ENCODE measurements at places on chromosomes 2 and 18.

DNA sequence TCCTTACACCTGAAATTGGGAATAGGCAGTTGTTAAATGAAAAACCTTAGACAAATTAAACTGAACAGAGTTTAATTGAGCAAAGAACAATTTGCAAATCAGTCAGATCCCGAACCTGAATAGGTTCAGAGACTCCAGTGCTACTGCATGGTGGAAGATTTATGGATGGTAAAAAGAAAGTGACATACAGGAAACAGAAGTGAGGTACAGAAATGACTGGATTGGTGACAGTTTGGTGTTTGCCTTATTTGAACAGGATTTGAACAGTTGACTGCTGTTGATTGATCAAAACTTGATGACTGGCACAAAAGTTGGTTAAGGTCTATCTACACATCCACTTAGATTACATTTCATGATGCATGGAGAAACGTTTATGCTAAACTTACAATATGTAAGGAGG is 248.8 kb downstream of the HNMT start:
- no peak for DNase-seq

- no peak for DNase-seq
These were observed at the start of gene BCL11A for GRCh38 chr2:60553495-60554073. TSS of gene BCL11A (minus strand) at chr2:60553654. CDS start at chr2:60553270, 384 bp downstream.

GRCh38 chr18:73296686-73297085 is 428.9 kb upstream of the NETO1 start:
- no peak for DNase-seq

- DNase-seq = no peak
These were observed 20.8 kb downstream of the PTPN18 start for GRCh38 chr2:130376433-130377293.

DNA sequence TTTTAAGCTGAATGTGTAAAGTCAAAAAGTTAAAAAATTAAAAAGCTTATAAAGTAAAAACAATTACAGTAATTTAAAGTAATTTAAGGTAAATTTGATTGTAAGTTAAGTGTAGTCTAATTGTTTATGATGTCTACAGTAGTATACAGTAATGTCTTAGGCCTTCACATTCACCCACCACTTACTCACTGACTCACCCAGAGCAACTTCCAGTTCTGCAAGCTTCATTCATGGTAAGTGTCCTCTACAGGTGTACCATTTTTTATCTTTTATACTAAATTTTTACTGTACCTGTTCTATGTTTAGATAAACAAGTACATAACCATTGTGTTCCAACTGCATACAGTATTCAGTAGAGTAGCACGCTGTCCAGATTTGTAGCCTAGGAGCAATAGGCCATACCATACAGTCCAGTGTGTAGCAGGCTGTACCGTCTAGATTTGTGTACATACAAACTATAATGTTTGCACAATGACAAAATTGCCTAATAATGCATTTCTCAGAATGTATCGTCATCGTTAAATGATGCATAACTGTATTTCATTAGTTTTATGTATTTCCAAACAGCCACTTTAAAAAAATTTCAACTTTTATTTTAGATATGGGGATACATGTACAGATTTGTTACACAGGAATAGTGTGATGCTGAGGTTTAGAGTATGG is 319.3 kb downstream of the DYSF start:
- no peak for DNase-seq

DNA sequence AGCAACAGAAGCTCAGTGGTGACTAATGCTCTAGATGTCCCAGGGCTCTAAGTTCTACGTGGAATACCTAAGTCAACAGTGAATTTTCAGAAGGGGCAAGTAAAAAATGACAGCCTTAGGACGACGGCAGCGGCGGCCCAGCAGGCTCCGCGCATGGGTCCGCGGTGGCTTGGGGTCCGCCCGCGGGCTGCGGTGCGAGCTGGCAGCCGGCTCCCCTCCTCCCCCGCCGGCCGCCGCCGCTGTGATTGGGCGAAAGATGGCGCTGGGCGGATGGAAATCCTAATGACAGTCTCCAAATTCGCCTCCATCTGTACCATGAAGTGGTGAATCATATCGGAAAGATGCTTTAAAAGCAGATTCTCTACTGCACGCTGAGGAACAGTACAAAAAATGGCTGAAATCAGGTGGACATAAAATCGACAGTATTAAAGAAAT is 74.7 kb downstream of the HNRNPLL start:
- DNase-seq = no peak

- no peak for DNase-seq
These were observed 673 bp downstream of the CENPO start for GRCh38 chr2:24793761-24794435.

- no peak for DNase-seq
These were observed 304.4 kb downstream of the CTNNA2 start for GRCh38 chr2:79817288-79817687.

GRCh38 chr2:234526711-234527110 is 29.8 kb upstream of the ARL4C start:
- no peak for DNase-seq

- DNase-seq = no peak
These were observed 598.4 kb downstream of the FBXO15 start for GRCh38 chr18:73549236-73549635.

DNA sequence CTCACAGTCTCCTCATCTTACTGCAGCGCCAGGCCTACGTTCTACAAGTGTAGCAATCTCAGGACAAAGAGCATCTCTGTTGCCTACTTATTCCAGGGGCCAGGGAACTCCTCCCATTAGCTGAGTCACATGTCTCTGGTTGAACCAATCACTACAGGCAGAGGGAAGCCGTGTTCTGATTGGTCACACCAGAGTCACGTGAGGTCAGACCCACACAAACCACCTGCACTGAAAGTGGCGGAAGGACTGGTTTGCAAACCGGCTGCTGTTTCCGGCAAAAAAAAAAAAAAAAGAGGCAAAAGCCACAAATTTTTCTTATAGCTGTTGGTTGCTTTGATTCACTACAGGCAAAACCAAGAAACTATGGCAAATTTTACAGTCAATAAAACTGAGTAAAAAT is 21.9 kb upstream of the USP14 start:
- no peak for DNase-seq

DNA sequence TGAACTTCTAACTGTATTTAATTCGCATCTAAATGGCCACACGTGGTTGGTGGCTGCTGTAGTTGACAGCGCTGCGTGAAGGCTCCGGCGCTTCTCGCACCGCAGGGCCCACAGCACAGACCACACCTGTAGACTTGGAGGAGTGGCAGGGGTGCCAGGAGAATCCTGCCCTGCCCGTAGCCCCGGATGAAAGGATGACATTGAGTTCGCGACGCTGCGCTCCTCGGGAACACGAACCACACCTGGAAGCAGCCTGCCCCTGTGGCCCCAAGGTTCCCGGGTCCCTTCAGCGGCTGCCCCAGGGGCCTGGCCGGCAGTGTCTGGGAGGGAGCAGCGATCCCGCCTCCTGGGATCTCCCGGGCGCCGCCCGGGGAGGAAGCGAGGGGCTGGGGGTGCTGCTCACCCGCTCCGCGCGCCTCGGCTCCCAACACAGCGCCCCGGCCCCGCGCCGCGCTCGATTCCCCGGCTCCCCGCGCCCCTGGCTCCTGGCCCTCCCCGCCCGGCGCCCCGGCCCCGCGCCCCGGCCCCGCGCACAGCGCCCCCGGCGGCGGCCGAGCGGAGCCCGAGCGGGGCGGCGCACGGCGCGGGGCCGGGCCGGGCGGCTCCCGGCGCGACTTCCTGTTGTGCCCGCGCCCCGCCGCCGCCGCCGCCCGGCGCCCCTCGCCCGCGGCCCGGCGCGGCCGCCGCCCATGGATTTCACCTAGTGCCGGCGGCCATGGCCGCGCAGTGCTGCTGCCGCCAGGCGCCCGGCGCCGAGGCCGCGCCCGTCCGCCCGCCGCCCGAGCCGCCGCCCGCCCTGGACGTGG is at the start of gene RNPEPL1:
Gene RNPEPL1 (plus strand): TSS at position 613 of the 806 bp plus-strand sequence. CDS start 103 bp downstream, at position 716.
- peak; percentile 57 for DNase-seq

- DNase-seq = no peak
These were observed 70.6 kb upstream of the CAVIN2 start for GRCh38 chr2:191917430-191917881.

DNA sequence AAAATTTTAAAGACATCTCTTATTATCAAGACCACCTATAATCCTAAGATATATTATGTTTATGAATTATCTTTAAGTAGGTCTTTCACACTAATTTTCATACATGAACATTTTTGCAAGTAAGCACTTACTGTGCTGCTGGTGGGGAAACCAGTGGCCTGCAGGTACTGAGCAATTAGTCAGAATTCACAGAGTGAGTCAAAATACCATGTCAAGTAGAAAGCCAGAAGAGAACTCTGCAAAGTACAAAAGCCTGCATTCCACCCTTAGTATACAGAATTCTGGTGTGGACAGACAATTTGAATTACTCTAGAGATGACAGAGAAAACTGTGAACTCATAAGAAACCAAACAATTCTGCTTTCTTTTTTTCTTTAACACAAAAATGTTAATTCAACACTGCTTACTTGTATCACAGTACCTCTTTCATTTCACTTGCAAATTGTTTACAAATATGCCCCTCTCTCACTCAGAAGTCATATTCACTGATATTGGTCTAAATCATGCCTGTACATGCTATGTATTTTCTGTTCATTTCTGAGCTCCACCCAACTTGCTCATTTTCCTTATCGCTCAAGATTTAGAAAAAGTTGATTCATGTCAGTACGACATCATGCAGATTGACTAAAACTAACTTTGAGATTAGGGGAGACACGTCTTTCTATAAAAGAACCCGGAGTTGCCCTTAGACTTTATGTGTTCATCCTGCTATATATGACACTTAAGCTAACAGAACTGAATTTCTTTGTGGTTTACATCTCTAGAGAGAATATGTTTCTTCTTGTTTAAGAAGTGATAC is 182.9 kb downstream of the IKZF2 start:
- DNase-seq = no peak

DNA sequence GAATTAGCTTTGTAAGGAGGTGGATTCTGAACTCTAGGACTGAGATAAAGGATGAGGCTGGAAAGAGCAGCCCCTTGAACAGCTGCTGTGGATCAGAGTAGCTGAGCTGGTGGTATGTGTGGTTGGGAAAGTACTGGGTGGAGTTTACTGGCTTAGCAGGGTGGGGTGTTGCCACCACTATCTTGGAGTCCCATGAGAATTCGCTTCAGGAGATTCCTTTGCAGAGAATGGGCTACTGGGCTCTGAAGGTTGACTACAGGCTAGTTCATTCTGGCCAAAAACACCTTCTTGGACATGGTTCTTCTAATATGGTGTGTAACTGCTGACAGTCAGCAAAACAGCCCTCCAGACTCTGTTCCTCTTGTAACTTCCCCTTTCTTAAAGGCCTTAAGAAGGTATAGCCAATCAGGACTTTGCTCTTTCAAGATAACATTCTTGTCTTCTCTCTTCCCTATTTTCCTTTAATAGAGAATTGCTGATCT is 52.7 kb downstream of the TET3 start:
- no peak for DNase-seq

- peak; percentile 22 for DNase-seq
These were observed 10.8 kb downstream of the SPDYA start for GRCh38 chr2:28821295-28821958.

GRCh38 chr2:67311536-67311935 is 85.6 kb upstream of the ETAA1 start:
- no peak for DNase-seq

DNA sequence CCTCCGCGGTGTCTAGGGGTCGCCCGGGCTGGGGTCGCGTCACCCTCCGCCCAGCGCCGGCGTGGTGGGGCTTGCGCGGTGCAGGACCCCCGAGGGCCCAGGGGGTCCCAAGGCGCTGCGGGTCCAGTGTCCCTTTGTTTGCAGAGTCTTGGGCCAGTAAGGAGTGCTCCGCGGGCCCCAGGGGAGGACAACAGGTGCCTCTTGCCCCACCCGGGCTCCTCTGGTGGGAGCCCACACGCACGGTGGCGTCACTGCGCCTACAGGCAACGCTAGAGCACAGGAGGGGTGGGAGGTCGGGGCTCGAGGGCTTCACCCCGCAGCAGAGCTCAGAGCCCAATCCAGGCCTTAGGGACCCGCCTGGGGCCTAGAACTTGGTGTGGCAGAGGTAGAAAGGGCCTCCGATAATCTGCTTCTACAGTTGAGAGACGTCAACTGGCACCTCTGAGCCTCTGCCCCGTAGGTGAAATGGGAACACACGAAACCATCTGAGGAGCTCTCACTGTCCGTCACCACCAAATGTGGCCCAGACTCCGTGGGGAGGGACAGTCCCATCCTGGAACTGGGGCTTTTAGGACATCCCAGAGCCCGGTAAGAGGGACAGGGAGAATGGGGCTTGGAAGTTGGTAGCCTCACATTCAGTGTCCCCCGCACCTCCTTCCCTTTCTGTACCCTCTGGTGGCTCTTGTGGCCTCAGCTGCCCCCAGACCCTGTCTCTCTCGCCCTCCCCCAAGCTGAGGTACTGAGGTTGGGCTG is 1.4 kb downstream of the ARID5A start:
- peak; percentile 38 for DNase-seq

DNA sequence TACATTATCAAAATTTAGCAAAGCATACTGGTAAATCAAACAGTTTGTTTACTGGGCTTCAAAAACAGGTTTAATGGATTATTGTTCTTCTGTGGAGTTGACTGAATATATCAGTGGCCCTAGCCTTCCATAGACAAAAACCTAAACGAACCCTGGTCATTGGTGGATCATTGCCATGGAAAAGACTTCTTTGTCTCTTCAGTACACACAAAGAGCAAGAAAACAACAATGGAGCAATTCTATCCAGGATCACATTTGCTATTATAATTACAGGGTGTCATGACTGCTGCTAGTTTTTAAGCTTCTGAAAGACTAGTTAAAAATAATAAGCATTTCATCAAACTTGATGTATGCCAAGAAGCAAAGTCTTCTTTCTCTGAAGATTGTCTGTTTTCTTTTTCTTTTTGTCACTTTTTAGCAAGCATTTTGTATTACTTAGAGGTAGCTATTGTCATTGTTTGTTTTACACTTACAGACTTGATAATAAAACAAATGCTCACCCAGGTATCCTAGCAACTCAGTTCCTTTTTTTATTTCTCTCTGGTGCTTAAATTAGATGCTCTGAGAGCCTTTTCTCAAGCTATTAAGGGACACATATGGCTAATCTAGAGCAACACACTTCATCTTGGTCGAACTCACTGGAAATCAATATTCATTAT is 1228.7 kb upstream of the DDX18 start:
- no peak for DNase-seq

GRCh38 chr2:150485114-150485870 is 2.2 kb downstream of the RND3 start:
- no peak for DNase-seq

- DNase-seq = no peak
These were observed 29.9 kb downstream of the PELI1 start for GRCh38 chr2:64114063-64114911.

DNA sequence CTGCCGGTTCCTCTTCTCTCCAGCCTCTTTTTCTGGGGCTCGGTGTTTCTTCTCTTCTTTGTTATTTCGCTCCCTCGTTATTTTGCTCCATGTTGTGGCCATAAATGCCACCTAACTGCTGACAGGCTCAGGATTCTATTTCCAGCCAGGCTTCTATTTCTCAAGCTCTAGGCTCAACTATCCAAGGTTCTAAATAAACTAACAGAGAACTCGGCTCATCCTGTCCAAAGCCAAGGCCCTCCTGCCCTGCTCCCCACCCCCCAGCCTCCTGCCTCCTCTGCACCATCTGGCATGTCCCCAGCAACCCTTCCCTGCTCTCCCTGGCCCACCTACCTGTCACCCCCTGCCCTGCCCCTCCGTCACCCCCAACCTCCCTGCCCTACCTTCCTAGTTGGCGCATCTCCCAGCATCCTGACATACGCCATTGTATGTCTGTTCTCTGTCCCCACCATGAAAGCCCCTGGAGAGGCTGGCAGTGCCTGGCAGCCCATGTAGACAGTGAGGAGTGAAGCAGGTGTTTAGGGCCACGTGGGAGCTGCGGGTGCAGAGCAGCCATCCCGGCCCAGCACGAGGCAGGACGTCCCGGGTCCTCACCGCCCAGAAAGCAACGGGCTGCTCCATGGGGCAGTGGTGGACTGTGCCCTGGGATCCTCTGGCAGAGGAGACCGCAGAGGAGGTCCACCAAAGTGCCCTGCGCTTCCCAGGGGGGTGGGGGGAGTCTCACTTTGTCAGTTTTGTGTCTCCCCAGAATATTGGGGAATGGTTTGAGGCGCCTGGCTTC is 186.9 kb downstream of the TWIST2 start:
- no peak for DNase-seq
